NCI-H1048 (cell line): ENCODE measurements at places on chromosomes 1 and 21.

GRCh38 chr21:25550352-25551120, 56.7 kb downstream of the MRPL39 start:
- DNase-seq: no peak

DNA sequence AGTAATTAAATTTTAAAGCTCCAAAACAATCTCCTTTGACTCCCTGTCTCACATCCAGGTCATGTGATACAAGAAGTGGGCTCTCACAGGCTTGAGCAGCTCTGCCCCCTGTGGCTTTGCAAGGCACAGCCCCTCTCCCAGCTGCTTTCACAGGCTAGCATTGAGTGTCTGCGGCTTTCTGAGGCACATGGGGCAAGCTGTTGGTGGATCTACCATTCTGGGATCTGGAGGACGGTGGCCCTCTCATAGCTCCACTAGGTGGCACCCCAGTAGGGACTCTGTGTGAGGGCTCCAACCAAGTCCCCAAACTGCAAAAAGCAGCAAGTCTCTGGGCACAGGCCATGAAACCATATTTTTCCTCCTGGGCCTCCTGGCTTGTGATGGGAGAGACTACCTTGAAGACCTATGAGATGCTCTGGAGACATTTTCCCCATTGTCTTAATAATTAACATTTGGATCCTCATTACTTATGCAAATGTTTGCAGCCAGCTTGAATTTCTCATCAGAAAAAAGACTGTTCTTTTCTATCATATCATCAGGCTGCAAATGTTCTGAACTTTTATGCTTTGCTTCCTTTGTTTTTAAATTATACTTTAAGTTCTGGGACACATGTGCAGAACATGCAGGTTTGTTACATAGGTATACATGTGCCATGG, 554.1 kb upstream of the OLFM3 start:
- no peak for DNase-seq

- peak; percentile 76 for DNase-seq
These were observed 7.1 kb upstream of the NSUN4 start for GRCh38 chr1:46333300-46334029.

- DNase-seq: no peak
These were observed 1.7 kb downstream of the KCNJ10 start for GRCh38 chr1:160068225-160068624.

DNA sequence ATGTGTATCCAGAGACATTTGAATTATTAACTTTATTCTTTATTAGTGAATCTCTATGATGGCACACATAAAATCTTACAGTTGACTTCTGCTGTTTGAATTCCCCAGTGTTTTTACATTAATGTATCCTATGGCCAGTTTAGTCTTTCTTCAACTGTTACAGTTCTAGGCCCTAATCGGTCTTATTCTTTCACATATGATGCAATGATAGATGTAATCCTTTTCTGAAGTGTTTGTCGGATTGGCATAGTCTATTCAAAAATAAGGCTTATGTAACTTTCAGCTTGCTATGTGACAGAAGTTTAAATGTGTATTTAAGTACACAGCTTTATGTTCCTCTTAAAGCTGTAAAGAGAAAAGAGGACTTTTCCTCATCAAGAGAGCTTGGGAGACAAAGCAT, 26.4 kb upstream of the KIAA1614 start:
- DNase-seq: no peak

DNA sequence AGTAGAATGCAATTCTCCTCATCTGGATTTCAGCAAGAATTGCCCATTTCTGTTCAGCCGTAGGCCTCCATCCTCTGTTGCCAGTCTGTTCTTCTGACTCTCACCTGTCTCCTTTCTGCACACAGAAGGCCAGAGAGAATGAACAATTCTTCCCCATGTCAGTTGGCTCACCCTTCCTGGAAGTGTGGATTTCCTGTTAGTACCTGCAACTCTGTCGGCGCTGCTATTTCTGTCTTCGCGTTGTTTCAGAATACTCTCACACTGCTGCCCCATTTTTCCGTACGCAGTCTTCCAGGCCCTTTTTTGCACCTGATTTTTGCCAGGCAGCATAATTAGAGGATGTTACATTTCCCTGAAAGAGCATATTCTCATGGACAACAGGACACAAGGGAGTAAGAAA, 200.7 kb downstream of the FGGY start:
- DNase-seq: no peak

DNA sequence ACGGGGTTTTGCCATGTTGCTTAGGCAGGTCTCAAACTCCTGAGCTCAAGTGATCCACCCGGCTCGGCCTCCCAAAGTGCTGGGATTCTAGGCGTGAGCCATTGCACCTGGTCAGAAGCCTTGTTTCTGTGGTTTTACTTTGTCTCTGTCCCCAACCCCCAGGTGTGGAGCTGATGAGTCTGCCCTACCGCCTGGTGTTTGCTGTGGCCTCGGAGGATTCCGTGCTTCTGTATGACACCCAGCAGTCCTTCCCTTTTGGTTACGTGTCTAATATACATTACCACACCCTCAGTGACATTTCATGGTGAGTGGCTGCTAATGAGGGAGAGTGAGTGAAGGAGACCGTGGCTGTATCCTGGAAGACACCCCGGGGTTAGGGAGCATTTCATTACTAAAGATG, 26.1 kb downstream of the CHAF1B start:
- DNase-seq: no peak

- DNase-seq: no peak
These were observed 13.3 kb downstream of the OVAAL start for GRCh38 chr1:180571832-180572636.

GRCh38 chr1:171935664-171936063, 94.4 kb downstream of the DNM3 start:
- DNase-seq: no peak

DNA sequence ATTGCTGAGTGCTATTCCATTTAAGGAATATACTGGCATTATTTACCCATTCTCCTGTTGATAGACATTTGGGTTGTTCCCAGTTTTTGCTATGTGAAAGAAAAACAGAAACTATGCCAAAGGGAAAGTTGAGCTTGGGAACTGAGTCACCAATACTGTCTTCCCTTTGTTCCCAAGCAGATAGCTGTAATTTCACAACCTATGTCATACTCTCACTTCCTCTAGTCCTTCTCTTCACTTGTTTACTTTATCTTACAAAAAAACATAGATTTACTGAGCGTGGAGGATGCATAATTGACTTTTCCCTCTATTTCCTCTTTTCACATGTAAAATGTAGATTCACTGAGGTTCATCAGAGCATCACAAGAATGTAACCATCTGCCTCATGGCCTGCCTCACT, 32.4 kb upstream of the PGBD5 start:
- DNase-seq: no peak

DNA sequence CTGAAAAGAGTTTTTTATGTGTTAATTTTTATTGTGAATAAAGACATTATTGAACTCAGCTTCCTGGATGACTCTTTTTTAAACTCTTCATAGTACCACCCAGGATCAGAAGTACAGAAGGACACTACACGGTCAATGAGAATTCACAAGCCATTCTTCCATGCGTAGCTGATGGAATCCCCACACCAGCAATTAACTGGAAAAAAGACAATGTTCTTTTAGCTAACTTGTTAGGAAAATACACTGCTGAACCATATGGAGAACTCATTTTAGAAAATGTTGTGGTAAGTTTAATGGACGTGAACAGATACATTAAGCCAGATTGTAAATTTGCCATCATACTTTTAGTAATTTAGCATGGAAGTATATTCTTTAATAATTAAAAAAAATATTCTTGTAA, 249.5 kb downstream of the TPR start:
- no peak for DNase-seq

DNA sequence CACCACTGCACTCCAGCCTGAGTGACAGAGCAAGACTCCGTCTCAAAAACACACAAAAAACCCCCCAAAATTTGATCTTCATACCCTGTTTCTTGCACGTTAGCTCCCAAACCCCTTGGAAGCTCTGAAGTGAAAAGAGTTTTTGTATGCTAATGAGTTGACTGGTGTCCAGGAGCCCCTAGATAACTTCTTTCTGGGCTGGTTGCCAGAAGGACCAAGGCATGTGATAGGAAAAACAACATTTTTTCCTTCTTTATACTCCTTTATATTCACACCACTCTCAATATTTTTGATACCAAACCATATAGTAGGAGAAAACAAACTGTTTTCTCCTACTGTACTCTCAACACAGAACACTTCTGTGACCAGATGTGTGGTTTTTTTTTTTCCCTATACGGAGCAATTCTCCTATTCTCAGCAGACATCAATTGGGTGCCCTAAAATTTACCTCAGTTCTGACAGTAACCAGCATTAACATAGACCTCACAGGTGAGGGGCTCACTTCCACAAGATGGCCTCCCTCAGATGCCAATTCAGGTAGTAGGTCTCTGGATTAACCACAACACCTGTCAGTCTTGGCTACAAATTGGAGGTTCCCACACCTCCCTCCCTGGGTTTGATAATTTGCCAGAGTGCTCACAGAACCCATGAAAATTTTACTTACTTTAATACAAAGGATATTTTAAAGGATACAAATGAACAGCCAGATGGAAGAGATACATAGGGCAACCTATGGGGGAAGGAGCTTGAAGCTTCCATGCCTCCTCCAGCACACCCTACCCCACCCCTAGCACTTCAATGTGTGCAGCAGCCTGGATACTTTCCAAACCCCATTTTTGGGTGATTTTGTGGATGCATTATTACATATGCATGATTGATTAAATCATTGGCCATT, 25.6 kb downstream of the ZYG11B start:
- DNase-seq: no peak

GRCh38 chr1:169064103-169064502, 42.4 kb upstream of the ATP1B1 start:
- DNase-seq: no peak

- no peak for DNase-seq
These were observed 20.0 kb downstream of the SLC16A4 start for GRCh38 chr1:110370827-110371226.

DNA sequence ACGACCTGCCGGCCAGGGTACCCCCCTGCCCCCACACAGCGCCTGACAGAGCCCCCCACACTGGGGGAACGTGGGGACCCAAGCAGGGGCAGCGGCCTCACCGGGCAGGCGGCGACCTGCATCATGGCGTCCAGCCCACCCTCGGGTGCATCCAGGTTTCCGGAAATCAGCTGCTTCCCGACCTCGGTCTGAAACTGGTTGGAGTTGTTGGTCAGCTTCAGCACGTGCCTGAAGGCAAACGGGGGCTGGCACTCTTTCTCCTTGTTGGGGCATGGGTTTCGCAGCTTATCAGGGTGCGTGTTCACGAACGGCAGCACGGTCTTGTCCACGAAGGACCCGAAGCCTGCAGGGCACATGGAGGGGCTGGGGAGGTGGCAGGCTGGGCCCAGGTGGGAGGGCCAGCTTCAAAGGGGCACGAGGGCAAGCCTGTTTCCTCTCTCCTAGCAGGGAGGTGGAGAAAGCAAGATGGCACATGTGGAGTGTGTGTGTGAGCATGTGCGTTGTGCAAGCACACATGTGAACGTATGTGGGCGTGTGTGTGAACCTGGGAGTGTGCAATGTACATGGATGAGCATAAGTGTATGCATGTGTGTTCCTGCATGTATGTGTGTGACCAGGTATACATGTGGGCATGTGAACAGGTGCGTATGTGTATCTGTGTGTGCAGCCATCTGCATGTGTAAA, 19.2 kb downstream of the ITGB2 start:
- DNase-seq: no peak

GRCh38 chr1:109392037-109392787, 5.5 kb downstream of the SORT1 start:
- no peak for DNase-seq

GRCh38 chr1:42420121-42420520, 35.7 kb downstream of the ZMYND12 start:
- DNase-seq: no peak

- no peak for DNase-seq
These were observed 765 bp upstream of the VPS45 start for GRCh38 chr1:150066838-150067183.

GRCh38 chr1:56080123-56080522, 499.2 kb downstream of the PLPP3 start:
- no peak for DNase-seq
